ENCODE measurements at places on chromosomes 6 and 20.

- no peak for DNase-seq
Measured at GRCh38 chr6:111843347-111844147, 29.7 kb downstream of the FYN start.

GRCh38 chr6:139988685-139989084 is 614.2 kb upstream of the CITED2 start:
- no peak for DNase-seq

- no peak for DNase-seq
Measured at GRCh38 chr6:150406948-150407347, 38.1 kb downstream of the IYD start.

GRCh38 chr6:48990739-48991138 is 472.3 kb downstream of the MMUT start:
- no peak for DNase-seq

- DNase-seq = no peak
Measured at GRCh38 chr20:35708502-35708901, 9.3 kb downstream of the ROMO1 start.

DNA sequence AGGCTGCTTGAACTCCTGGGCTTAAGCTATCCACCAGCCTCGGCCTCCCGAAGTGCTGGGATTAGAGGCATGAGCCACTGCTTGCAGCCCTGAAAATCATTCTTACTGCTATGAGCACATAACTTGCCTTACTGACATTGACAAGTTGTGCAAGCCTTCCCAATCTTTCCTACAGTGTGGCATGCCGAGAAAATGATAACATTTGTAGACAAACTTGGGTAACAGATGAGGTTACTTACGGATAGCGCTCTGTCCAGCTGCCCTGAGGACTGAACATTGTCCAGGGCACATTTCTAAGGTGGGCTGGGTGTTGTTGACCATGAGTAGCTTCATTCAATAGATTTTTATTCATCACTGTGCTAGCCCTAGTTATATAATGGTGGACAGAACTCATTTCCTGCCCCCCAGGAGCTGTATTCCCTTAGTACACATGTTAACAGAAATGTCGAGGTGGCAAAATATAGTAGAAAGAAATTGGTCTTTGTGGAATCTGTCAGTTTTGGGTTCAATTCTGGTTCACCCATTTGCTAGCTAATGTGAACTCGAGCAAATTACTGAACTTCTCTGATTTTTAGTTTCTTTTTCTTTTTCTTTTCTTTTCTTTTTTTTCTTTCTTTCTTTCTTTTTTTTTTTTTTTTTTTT is 118.4 kb upstream of the AKIRIN2 start:
- no peak for DNase-seq

GRCh38 chr6:166539543-166539942 is 46.9 kb downstream of the RAMACL start:
- no peak for DNase-seq

DNA sequence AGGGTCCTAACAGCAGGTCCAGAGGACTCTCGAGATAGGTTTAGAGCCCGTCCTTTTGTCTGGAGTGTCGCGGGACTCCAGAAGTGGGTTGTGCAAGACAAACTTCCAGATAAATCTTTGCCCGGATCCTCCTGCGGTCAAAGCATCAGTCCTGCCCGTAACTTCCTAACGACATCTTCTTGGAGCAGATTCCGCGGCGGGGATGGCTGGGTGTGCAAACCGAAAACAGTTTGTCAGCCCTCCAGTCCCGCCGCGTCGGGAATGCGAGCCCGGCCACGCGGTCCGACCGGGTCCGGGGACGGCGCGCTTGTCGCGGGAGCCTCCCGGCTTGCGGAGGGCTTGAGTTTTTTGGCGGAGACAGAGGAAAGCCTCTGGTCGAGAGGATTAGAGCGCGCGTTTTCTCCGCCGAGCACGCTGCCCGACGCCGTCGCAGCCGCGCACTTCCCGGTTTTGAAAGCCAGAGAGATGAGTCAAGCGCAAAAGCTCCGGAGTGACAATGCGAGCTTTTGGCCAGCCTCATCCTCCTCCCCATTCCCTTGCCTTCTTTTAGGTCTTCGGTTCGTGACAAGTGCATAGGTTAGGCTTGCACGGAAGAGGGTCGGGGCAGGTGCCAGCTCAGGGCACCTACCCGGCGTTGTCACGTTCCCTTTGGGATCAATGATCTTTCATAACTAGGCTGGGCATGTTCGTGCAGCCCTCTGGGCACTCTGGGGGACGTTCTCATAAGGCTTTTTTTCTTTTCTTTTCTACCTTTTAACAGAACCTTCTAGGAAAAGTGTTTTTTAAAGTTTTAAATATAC is 91.3 kb upstream of the PRDM1 start:
- DNase-seq = no peak

DNA sequence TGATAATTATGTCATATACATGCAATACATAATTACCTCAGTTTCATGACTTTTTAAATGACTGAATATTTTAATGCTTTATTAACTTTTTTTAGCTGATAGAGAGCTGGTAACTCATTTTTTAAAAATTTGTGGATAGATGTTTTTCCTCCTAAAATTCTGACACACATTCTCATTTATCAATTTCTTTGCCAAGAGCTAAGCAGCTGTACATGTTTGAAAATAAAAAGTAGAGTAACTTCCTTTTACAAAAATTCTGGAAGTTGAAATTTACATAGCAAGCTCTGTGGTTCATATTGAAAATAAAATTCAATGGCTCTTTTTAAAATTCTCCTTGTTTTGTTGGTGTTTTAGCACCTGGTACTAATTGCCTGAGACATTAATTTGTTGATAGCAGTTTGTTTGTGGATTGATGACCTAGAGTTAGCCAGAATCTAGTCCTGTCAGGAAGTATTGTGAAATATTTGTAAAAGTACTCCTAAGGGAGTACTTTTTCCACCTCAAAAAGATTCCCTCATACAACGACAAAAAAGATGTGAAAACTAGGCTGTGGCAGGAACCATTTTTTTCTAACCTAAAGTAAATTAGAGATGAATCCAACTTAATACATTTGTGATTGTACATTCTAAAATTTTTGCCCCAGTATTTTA is 621.8 kb downstream of the BCKDHB start:
- no peak for DNase-seq

DNA sequence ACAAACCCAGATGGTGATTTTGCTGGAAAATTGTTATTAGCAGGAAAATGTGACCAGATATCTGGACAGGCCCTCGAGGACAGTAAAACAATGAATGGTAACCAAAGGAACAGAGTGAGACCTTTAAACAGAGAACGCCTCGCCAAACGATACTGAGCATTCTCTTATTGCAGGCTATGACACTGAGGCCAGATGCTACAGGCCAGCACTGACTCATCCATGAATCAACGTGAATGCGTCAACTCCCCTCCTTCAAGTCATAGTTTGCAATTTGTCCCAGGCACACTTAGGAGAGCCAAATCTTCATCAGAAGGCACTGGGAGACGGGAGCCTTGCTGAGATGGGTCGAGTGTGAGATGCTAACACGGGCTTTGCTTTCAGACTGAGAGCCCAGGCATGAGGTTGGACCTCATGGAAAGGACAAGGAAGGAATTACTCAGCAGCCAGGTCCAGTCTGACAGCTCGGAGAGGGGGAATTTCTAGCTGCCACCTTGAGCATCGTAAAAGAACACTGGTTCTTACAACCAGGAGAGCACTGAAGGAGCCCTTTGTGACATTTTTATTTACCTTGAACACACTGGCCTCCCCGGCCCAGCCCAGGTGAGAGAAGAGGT is 60.7 kb downstream of the BMP7 start:
- no peak for DNase-seq

GRCh38 chr6:125904871-125905270 is 51.7 kb upstream of the HINT3 start:
- no peak for DNase-seq

DNA sequence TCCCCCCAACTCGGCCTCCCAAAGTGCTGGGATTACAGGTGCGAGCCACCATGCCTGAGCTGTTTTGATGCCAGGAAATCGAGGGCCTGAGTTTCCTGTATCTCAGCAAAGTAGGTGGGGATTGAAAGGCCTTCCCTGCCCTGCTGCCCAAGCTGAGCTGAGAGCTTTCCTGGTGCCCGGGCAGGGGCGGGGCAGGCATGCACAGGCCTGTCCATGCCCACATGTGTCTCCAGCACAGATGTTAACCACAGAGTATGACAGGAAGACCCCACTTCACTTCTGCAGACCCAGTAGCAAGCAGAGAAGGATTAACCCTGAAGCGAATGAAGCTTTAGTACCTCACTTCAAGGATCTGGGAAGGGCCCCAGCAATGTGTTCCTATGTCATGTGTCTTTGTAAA is 66.0 kb downstream of the GPR6 start:
- no peak for DNase-seq

DNA sequence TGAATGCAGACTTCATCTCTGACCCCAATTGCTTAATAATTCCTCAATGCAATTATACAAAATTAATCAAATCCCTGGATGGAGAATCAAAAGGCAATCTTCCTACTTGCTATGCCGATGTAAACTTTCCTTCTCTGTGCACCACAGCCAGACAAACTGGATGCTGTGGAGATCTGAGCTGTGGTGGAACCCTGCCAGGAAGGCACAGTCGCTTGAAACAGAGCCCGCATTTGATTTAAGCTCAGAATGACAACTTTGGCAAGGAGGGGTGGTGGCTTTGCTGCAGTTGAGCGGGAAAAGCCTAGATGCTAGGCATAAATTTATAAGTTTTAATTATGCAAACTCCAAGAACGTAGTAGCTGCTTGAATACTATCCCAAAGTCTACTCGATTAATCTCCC is 190.8 kb downstream of the MTFR2 start:
- DNase-seq = no peak

DNA sequence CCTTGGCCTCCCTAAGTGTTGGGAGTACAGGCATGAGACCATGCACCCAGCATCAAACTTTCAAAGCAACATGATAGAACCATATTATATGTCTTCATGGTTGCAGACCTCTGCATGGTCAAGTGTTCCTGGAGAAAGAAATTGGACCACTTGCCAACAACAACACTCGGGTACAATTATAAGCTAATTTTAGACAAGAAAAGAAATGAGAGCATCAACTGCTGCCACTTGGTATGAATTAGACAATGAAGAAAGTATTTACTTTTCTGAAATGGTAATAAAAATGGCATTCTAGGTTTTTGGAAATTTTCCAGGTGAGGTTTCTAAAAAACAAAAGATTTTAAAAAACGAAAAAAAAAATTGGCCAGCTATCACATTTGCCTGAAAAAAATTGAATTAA is 7.7 kb upstream of the PM20D2 start:
- DNase-seq = peak; percentile 40

GRCh38 chr6:106609699-106610098 is 19.6 kb downstream of the RTN4IP1 start:
- peak; percentile 32 for DNase-seq

GRCh38 chr20:41874658-41875057 is 256.5 kb upstream of the CHD6 start:
- no peak for DNase-seq

DNA sequence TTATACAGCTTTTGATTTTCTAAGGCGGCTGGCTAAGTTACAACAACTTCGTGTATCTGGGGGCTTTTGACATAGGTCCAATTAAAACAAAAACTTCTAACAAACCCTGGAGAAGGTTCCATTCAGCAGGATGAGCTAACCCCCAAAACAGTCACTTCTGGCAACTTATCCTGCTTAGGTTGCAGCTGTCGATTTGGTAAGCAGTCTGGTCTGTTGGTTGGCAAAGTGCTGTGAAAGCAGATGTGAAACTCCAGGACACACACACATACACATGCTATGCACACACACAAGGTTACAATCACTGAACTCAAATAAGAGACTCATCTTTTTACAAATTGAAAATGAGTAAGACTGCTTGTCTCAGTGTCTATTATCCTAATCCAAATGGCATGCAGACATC is 119.0 kb upstream of the STMND1 start:
- no peak for DNase-seq

- DNase-seq = no peak
Measured at GRCh38 chr6:44366781-44367180, 20.7 kb upstream of the CDC5L start.

DNA sequence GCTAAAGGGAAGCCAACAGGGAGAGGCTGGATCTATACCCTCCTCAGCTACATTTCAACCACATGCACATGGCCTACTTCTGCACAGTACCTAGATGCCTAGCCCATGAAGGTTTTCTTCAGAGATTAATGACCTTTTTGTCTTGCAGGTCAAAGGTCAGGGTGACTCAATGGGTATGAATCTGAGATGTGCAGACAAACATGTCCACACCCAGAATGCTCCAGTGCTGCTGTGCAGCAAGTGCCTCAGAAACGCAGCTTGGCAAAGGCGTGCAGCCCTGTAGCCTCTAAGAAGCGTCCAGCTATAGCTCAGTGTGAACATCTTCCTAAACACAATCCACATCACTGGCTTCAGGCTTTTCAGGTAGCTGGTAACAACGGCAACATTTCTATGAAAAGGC is 24.4 kb downstream of the MAP1LC3A start:
- DNase-seq = no peak

DNA sequence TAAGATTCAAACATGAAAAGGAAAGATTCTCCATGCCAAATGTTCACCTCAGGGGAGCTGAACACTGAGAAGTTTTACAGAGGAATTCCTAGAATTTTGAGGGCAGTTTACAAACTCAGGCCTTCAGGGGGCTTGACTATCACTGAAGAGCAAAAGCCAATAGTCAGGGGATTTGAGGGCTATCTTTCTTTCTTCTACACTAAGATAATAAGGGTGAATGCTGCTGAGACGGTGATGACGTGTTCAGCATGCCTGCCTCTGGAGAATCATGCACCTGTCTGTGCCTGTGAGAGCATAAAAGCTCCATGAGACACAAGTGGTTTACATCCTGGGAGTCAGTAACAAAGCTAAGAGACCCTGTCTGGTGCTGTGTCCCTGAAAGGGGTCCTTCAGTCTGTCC is 1085.6 kb downstream of the KIF16B start:
- no peak for DNase-seq

- no peak for DNase-seq
Measured at GRCh38 chr6:74953708-74954107, 252.1 kb downstream of the COL12A1 start.

DNA sequence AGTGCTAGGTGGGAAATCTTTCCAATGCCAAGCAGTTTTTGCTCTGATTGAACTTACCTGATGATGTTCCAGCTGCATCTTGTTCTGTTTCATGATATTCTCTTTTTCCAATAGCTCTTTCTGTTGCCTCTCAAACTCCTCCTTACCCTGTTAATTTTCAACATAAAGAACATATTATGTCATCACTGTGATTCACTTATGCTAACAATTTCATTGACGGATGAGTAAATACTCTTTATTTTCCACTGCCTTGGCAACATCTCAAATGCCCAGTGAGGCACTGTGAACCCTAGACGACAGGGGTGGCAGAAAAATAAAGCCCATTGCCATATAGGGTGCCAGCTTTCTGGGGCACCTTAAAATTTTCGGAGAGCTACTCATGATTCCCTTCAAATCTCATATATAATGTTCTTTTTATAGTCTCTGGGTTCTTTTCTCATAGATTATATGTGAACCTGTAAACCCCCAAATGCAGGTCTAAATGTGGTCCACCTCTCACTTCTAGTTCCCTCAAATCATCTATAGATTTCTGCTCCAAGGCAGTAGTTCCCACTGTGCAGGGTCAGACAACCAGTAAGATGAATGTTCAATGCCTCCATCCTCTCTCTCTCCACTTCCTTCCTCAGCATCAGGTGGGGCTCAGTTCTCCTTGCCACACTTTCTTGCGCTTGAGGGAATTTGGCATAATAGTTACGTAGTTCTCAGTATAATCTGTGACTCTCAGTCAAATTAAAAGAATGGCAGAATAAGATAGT is 44.1 kb downstream of the NEDD9 start:
- no peak for DNase-seq

GRCh38 chr6:108793516-108794251 is 54.5 kb upstream of the ARMC2 start:
- no peak for DNase-seq

All from NCI-H1105 (cell line).